ENCODE measurements at places on chromosomes 13 and 19.

GRCh38 chr13:93230261-93230855 is 3.8 kb downstream of the GPC6 start:
- no peak for DNase-seq

DNA sequence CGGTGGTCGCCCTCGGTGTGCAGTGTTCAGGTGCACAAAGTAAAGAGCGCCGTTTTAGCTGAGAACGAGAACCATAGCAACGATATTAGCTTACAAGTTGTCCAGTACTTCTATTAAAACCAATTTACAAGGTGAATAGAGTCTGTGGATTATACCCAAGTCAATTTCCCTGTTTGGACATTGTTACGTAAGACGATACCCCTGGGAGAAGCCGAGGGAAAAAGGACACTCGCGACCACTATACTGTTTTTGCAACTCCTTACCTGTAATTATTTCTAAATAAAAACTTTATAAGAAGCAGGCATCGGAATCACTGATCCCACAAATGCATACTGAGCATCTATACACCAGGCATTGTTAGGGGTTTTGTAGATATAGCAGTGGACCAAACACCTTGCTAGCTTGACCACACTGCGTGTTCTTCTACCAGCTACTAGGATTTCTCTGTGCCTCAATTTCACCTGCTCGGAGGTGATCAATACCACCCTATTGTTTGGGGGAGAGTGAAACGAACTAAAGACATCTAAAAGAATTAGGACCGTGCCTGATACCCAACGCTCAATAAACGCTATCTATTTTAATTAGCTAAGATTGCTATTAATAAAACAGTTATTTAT is 488 bp upstream of the EEF2 start:
- DNase-seq = no peak

DNA sequence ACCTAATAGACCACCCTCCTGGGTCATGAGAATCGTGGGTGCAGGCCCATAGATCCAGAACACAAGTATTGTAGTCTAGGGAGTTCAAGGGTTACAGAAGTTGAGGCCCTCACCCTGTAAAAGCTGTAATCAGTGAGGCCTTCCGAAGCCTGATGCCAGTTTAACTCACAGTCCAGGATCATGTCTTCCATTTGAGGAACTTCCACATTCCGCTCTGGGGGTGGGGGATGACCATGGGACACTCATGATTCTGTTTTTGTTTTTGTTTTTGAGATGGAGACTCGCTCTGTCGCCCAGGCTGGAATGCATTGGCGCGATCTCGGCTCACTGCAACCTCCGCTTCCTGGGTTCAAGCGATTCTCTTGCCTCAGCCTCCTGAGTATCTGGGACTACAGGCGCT is 1.7 kb upstream of the RASIP1 start:
- DNase-seq = no peak

- DNase-seq = no peak
These were observed 330.5 kb upstream of the KLF12 start for GRCh38 chr13:74464670-74465069.

- DNase-seq = no peak
These were observed 6.0 kb upstream of the TEX30 start for GRCh38 chr13:102779436-102780159.

DNA sequence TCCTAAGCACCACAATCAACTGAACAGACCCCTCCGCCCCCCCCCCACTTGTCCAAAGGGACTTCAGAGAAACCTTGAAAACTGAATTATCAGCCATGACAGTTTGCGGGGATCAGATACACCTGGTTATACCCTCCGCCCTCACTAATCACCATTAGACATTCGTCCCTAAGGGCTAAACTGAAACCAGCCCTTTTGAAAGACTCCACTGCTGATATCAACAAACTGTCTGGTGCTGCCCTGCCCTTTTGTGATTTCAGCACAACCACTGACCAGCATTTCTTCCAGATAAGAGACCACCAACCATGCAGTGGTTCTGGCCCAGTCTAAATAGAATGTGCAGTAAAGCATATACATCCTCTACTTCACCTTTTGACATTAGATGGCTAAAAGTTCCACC is 1422.9 kb downstream of the EFNB2 start:
- DNase-seq = no peak

GRCh38 chr13:73059460-73060250 is 850 bp downstream of the KLF5 start:
- DNase-seq = peak; percentile 21

GRCh38 chr13:26326562-26326961 is 72.6 kb downstream of the CDK8 start:
- DNase-seq = no peak

DNA sequence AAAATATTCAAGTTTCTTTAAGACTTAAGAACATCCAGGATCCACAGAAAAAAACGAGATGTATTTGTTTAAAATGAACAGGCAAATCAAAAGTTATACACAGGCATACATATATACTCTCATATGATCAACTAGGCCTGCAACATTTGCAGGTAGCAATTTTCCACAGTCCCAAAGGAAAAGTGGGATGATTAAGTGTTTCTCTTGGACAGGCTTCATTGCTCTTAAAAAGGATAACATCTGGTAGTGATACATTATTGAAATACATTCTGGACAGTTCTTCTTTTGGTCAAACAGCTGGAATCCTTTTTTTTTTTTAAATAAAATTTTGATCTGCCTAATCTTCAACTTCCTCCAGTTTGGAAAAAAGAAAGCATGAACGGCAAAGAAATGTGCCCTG is 114.8 kb upstream of the TDRD3 start:
- DNase-seq = no peak

DNA sequence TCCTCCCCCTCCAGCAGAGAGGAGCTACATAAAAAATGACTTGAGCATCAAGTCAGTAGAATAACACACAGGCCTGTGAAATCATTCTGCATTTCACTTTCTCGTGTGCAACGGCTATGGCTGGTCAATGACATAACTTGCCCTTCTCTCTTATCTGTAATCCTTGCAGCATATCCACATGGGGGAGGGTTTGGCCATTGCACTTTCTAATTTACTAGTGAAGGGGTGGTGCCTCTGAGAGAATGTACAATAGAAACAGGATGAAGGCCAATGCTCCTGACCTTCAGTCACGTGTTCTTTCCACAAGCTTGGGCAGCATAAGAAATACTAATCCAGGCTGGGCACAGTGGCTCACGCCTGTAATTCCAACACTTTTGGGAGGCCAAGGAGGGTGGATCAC is 641.0 kb upstream of the ARGLU1 start:
- no peak for DNase-seq

DNA sequence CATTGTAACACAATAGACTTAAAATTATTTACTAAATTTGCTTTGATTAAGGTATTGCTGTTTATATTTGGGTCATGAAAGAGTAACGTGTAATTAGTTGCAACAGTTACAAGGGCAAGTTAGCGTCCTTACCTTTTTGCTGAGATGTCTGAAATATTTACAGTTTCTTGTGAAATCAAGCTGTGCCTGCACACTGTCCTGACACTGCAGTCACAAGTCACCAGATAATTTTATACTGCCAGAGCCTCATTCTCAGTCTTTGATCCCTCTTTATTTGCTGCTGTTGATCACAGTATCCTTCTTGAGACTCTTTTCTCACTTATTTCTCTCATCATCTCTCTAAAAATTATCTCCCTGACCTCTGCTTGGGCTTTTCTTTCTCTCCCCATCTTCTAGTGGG is 8.4 kb upstream of the DIAPH3 start:
- DNase-seq = no peak

DNA sequence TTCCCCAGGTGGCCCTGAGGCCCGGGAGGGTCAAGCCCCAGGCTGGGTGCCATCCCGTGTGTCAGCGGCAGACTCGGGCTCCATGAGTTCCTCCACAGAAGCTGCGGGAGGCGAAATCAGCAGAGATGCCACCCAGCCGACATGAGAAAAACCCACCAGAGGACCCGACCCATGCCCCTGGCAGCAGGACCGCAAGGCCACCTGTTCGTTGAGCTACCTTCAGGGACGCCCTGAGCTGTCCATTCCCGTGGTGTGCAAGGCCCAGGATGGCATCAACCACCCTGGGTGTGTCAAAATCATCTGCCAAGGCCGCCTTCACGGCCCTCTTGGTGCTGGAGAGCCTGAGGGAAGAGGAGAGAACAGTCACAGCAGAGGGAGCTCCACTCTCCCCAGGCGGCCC is 30.4 kb downstream of the NAXD start:
- no peak for DNase-seq

Measured in stimulated activated CD4-positive, alpha-beta T cell treated with anti-CD3 and anti-CD28 coated beads, Interleukin-4, amount 100 ng/mL, for 48 hours (primary cell).